H54 (cell line): ENCODE measurements at places on chromosomes 12 and 14.

DNA sequence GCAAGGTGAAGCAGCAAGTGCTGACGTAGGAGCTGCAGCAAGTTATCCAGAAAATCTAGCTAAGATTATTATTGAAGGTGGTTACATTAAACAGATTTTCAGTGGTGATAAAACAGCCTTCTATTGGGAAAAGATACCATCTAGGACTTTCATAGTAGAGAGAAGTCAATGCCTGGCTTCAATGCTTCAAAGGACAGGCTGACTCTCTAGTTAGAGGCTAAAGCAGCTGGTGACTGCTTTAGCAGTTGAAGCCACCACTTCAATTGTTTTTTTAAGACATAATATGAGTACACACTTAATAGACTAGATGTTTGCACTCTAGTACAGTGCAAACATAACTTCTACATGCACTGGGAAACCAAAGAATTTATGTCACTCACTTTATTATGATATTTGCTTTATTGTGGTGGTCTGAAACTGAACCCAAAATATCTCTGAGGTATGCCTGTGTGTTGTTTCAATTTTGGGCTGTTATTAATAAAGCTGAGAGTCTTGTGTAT is 1026.9 kb upstream of the FOXG1 start:
- DNase-seq: no peak

DNA sequence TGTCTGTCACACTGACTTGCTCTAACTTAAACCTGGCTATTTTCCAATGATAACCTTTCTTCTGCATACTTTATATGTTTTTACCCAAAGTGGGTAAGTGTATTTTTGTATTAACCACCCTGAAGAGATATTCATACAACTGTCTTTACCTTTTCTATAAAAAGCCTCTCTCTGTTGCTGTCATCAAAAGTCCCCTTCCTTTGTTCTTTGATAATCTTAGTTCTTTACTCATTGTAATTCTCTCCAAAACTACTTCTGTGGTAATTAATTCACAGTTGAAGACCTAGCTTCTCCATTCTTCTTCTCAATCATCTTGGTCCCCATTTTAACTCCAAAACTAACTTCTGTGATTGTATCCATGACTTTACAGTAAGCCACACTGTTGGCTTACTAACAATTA is 479.7 kb upstream of the MGAT4C start:
- no peak for DNase-seq

GRCh38 chr12:19978193-19978592 is 390.1 kb upstream of the PDE3A start:
- DNase-seq: no peak

DNA sequence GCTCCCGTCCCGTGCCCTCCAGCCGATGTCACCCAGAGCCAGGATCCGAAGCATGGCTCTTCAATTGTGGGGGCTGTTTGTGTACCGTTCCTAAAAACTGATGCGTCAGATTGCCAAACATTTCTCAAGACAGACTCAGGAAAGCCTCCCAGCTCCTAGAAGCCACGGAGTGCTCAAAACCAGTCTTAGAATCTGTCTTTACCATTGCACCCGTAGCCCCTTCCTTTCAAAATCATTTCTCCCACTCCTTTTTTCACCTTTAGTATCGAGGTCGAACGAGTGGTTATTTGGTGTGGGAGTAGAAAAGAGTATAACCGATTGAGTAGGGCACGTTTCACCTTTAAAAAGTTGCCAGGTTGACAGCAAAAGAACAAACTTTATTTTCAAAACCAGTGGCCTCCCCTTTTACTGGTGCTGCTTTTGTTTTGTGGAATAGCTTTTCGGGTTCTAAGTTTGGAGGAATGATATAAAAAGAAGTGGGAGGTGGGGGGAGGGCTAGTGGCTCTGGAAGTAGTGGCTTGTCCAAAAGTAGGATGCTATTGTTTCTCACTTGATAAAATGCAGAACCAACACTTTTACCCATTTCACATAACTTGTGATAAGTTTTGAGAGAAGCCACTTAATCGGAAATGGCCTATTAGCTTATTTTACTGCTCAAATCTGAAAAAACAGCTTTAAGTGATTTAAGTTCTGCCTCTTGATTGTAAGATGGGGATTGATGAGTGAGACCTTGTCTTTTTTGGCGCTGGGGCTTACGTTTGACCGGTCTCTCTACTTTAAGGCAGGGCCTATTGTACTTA is 803 bp downstream of the STK38L start:
- no peak for DNase-seq

DNA sequence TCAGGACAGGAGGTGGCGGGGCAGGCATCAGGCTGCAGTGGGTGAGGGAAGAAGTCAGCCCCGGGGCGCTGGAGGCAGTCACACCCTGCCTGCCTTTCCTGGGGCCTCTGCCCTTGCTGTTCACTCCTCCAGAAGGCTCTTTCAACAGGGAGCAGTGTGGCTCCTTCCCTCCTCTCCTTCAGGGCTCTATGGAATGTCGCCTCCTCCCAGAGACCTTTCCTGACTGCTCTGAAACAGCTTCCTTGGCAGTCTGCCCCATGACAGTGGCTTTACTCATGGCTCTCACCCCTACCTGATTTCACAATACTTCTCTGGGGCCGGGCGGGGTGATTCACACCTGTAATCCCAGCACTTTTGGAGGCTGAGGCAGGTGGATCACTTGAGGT is 7.1 kb downstream of the RHOF start:
- DNase-seq: no peak

DNA sequence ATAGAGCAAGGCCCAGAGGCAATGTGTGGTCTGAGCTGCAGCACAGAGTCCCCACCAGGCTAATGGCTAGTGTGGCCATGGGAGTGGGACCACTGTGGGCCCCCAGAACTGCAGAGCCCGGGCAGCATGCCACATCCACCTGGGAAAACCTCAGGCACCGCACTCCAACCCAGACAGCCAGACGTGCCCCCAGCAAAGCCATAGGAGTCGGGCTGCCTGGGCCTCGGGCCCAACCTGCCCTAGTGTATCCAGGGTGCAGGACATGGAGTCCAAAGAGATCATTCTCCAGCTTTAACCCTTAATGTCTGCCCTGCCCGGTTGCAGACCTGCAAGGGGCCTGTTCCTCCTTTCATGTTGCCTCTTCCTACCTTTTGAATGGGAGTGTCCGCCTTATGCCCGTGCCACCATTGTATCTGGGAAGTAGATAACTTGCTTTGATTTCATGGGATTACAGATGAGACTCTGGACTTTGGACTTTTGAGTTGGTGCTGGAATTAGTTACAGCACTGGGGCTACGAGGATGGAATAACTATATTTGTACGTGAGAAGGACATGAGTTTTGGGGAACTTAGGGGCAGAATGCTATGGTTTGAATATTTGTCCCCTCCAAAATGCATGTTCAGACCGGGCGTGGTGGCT is 29.1 kb upstream of the DEGS2 start:
- DNase-seq: no peak

DNA sequence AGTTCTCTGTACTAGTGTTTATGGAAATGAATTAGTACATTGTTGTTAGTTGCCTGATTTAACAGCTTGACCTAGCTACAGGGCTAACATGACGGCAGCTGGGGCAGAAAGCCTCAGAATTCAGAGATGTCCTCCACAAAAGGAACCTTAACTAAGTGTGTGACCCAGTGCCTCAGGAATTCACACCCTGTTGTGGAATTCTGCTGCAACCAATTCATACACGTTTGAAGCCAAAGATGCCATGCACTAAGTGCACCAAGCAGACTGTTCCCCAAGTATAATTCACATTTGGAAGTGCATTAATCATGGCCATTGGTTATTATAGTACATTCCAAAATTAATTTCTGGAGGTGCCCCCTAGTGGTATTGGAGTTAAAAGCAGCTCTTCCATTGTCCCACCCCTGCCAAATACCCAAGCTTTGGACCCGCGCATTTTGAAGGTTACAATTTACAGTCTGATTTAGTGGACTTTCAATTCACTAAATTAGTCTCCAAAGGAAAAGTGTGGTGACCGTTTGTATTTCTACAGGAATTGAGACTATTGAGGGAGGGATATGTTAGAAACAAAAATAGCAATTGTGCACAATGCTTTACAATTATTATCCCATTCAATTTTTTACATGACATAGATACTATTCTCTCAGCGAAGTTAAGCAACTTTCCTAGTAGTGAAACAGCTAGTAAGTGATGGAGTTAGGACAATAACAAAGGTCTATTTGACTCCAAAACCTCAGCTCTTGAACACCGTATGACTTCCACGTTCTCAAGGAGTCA is 85.9 kb downstream of the PAX9 start:
- DNase-seq: no peak

- no peak for DNase-seq
These were observed 592 bp upstream of the USP15 start for GRCh38 chr12:62259631-62259992.

DNA sequence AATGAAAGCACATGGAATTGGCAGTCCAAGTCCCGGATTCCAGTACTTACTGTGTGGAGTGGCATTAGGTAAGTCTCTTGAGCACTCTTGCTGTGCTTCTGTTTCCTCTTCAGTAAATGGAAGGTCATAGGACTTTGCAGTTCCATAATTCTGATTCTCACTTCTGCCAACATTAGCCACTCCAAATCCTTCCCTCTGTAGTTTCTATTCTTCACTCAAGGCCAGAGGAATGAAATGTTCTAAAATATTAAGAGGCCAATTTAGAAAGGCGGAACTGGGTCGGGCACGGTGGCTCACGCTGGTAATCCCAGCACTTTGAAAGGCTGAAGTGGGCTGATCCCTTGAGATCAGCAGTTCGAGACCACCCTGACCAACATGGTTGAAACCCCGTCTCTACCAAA is 19.8 kb upstream of the SLC5A8 start:
- no peak for DNase-seq

DNA sequence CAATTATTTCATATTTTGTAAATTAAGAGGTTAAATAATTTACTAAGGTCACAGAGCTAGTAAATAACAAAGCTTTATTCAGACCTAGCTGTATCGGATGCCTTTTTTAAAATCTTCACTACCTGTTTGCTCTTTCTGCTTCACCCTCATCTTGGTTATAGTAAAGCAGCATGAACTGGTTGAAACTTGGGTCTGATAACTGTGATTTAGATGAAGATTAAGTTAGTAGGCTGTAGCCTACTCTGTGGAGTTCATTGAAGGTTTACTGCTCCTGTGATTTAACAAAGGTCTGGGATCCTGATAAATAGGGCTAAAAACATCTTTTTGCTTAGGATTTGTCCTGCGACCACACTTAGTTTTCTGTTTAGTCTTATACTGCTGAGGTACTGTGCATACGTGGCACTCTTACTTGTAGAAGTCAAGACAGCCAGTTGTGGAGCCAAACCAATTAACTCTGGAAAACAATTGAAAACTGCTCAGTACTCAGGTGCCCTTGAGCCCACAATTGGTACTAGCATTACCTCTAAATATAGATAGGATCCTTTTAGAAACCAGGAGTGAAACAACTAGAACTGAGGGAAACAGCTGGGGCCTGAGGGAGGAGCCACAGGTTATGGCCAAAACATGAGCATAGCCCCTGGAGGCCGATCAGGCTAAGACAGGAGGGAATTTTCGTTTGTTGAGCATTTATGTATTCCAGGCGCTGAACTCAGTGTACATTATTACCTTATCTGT is 2.3 kb downstream of the SPATS2 start:
- DNase-seq: no peak

DNA sequence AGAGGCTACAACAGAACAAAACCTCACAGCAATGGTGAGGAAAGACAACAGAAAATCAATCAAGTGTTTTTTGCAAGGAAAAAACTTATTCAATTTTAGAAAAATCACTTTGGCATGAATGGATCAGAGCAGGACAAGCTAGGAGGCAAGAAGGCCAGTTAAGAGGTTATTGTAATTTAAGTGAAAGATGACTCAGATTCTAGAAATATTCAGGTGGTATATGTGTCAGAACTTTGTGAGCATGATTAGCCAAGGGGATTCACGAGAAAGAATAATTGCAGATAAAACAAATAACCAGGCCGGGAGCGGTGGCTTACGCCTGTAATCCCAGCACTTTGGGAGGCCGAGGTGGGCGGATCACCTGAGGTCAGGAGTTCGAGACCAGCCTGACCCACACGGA is 12.7 kb downstream of the GCH1 start:
- DNase-seq: no peak

DNA sequence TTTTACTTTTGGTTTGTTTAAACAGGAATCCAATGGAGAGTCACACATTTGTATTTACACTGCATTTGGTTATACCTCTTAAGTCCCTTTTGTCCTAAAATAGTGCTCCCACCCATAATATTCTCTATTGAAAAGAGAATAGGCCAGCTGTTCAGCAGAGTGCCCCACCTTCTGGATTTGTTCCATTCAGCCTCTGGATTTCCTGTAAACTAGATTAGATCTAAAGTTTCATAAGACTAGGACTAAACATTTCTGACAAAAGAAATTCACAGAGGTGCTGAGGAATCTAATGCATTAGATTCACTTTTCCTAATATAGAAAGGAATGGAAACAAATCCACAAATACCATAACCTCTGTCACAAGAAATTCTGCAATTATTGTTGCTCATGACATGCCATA is 38.1 kb downstream of the GCH1 start:
- DNase-seq: no peak

GRCh38 chr14:49594347-49595091 is 4.2 kb upstream of the LRR1 start:
- DNase-seq: no peak

- DNase-seq: no peak
These were observed 129.9 kb downstream of the CPNE8 start for GRCh38 chr12:38775457-38775856.

DNA sequence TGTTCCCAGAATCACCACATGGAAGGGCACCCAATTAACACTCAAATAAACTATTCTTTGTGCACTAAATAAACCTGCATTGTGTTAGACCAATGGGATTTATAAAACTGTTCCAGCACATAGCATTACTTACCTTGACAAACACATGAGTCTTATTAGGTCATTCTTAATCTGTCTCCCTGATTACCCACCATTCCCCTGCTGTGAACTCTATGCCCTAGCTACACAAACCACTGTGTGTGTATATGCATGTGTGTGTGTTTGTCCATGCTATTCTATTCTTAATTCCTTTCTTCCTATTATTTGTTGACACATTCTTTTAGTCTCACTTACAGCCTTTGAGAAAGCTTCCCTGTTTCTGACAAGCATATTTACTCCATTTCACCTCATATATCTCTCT is 303.6 kb upstream of the GARIN6 start:
- no peak for DNase-seq

- no peak for DNase-seq
These were observed 14.3 kb downstream of the HDAC7 start for GRCh38 chr12:47805417-47805816.

- DNase-seq: no peak
These were observed 1.4 kb upstream of the ZFP36L1 start for GRCh38 chr14:68794130-68794850.

GRCh38 chr14:95495076-95495475 is 21.4 kb downstream of the SYNE3 start:
- DNase-seq: no peak

DNA sequence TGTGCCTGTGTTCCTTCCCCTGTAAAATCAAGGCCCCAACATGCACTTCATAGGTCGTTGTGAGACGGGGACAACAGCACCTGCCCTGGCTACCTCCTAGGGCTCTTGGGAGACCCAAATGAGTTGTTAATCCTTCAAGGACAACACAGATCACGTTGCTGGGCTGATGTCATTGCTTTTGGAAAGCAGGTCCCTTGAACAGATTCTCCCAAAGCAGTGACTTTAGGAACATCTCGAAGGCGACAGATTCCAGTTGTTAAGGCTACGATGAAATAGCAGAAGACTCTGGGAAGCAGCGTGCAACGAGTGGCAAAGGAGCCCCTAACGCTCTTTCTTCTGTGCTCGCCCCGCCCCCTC is 26.2 kb upstream of the MAP1LC3B2 start:
- DNase-seq: no peak

GRCh38 chr12:47382305-47382704 is 302.5 kb upstream of the AMIGO2 start:
- no peak for DNase-seq
